Stimulated activated CD4-positive, alpha-beta T cell treated with anti-CD3 and anti-CD28 coated beads, Interleukin-1b, Interleukin-23, amount 100 ng/mL, for 1 hour (primary cell): ENCODE measurements at places on chromosomes 5 and 9.

- DNase-seq, result no peak
Measured at GRCh38 chr9:107636571-107637381, 147.2 kb upstream of the KLF4 start.

DNA sequence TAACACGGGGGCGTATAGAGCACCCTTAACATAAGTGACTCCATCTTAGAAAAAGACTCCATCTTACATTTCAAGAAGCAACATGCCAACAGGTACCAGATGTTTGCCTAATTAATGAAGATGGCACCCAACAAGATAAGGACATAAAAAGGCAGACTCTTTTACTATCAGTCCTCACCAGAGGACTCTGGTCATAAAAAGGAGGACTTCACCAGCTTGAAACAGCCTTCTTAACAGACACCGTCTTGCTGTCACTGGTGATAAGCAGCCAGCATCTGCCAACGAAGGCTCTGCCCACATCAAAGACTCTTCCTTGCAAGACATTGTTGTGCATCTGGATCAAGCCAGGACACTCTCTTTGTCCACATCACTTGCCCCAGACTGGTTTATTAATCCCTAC lies 80.3 kb downstream of the S1PR3 start:
- DNase-seq, result no peak

DNA sequence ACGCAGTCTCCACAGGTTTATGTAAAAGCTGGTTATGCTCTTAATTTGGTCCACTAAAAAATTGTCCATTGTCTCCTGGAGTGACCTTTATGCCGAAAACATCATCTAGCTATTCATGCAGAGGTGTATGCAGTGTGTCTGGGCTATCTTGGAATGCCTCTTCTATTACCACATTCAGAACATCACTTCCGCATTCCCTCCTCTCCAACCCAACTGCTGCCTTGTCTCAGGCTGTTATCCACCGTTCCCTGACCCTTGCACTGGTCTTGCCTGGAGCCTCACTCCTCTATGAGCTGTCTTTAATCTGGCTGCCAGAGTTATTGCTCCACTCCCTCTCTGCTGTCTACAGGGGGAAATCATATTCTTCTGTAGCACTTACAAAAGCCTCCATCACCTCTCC lies 214.1 kb upstream of the ANKRD55 start:
- no peak for DNase-seq

- DNase-seq, result no peak
Measured at GRCh38 chr5:132665574-132666080, 7.7 kb downstream of the IL13 start.

GRCh38 chr9:92247981-92248380 lies 45.5 kb downstream of the IARS1 start:
- DNase-seq, result no peak

- no peak for DNase-seq
Measured at GRCh38 chr5:179165421-179166170, 105.4 kb downstream of the ZNF354C start.

DNA sequence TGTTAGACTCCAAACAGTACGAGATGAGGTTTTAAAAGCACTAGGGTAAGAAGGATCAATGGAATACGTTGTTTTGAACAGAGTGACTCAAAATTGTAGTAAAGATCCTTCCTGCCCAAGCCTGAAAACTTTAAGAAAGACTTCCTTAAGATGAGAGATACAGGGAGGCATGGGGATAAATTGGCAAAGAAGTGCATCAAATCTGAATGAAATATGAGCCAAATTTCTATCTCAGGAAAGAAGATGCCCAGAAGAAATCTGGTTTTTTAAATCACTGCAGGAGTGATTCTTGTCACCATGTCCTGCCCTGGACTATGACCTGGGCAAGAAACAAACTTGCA lies 14.9 kb downstream of the FCN2 start:
- DNase-seq, result no peak

GRCh38 chr5:65395526-65396155 lies 86.1 kb downstream of the ADAMTS6 start:
- no peak for DNase-seq

DNA sequence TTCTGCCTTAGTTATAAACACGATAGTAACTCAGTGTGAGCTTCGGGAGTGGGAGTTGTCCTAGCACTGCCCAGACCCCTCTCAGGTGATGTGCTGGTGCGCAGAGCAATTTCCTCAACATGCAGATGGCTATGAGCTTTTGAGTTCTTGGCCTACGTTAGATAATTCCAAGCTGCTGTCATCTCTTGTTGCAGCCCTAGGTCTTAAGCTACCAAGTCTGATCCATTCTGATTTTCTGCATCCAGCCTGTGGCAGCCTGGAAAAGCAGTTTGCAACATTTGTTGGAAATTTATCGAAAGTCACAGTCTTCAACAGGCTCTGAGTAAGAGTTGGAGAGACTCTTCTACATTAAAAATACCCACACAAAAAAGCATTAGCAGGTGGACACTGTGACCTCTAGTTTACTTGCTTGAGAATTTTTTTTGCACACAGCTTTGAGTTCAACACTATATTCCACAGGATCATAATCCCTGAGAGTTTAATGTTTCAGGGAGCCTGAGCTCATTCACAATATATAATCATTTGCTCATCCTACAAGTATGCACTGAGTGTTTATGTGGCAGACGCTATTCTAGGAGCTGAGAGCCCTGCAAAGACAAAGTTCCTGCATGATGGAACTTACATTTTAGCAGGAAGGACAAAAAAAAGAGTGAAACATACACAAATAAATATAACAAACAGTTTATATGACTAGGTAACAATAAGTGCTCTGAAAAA lies 91.6 kb downstream of the UBE2QL1 start:
- DNase-seq, result no peak

- DNase-seq, result no peak
Measured at GRCh38 chr9:83340451-83340850, 197.8 kb downstream of the FRMD3 start.

GRCh38 chr5:160516696-160517530 lies 95.3 kb downstream of the PTTG1 start:
- no peak for DNase-seq

- DNase-seq, result no peak
Measured at GRCh38 chr5:180208435-180209081, 453 bp downstream of the RASGEF1C start.

GRCh38 chr5:38467353-38468040 lies 88.9 kb downstream of the LIFR start:
- no peak for DNase-seq

- DNase-seq, result no peak
Measured at GRCh38 chr5:4772591-4772990, 367.5 kb upstream of the ADAMTS16 start.

GRCh38 chr5:147743678-147744374 lies 38.7 kb downstream of the JAKMIP2 start:
- DNase-seq, result no peak

DNA sequence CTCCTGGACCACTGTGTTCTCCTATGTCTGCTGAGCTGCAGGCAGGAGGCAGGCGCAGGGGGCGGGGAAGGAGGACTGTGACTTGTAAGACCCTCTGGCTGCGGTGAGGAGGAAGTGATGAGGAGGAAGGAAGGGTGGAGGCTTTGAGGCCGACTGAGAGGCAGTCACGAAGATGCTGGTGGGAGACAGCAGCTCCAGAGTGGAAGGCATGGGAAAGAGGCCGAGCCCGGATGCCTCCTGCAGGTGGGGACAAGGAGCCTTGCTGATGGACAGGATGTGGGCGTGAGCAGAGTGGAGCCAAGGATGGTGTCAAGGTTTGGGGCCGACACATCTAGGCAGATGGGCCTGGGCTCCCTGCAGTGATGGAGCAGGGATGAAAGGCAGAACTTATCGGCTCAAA lies 74.3 kb upstream of the ICE1 start:
- no peak for DNase-seq

DNA sequence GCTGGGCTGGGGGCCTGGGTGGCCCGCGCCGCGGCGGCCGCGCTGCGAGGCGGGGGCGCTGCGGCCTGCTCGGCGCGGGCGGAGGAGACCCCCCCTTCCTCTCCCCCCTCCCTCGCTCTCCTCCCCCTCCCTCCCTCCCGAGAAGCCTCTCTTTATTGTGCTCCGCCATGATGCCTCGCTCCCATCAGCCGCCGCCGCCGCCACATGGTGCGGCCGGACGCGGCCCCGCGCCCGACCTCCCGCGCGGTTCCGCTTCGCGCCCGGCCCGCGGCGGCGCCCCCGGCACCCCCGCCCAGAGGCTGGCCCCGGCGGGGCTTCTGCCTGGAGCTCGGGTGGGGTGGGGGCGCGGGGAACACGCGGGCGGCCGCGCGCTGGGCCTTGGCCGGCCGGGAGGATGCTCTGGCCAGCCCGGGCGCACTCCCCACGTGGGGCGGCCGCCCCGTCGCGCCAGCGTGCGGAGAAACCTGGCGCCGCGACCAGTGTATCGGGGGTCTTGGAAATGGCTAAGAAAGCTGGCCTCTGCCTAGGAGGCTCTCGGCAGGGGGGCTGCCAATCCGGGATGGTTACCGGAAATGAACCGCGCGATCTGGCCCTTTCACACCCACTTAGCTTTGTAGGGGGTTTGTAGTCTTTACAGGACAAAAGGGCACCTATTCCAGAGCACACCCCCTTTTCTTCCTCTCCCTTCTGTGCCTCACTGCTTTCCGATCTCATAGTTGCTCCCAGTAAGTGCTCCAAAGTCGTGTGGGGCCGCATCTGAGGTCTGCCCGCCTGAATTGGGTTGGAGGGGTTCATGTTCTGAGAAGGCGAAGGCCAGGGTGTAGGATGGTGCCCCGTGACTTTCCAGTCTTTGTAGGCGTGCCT lies 1.0 kb downstream of the SET start:
- no peak for DNase-seq

DNA sequence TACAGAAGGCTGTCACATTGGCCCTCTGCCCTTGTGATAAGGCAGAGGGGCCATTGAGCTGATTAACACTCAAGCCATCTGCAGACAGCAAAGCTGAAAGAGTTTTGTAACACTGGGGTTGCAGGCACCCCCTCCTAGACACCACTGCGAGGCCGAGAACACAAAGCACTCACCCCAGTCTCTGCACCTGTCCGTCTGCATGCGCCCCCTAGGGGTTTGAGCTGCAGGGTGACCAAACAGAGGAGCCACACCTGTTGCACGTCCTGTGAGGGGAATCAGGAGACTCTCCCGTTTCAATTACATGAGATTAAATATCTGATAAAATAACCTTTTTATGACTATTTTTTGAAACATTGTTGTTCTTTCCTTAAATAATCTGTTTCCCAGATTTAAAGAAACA lies 1180.4 kb downstream of the CDH9 start:
- DNase-seq, result no peak

GRCh38 chr9:32589083-32589723 lies 16.2 kb upstream of the NDUFB6 start:
- DNase-seq, result no peak

- no peak for DNase-seq
Measured at GRCh38 chr5:158684469-158684868, 415.2 kb downstream of the EBF1 start.

DNA sequence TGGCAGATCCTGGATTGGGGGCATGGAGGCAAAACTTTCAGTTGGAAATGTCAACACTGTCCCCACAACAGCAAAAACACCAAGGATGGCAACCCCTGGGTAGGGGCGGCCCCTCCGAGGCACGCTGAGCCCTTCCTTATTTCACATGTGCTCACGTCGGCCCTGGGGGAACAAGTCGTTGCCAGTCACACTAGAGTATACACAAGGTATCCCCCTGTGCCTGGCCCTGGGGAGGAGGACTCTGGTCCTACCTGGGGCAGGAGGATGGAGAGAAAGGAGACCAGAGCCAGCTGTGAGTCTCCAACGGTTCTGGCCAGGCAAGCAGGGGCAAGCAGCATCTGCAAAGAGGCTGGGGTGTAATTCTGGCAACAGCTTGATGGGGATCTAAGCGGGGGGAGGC lies 126.9 kb upstream of the FOXD4L5 start:
- no peak for DNase-seq

DNA sequence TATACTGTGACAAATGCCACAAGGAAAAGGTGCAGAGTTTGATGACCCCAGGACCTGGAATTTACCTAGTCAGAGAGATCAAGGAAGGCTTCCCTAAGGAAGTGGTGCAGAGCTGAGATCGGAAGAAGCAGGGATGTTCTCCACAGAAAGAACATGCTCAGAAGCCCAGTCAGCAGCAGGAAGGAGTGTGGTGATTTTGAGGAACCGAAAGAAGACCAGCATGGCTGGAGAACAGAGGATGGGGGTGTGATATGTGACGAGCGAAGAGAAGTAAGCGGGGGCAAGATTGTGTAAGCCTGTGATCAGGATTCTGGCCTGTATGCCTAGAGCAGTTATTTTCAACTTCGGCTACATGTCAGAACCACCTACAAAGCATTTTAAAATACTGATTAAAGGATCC lies 18.7 kb upstream of the PIK3R1 start:
- no peak for DNase-seq

- DNase-seq, result no peak
Measured at GRCh38 chr5:17448877-17449276, 49.2 kb upstream of the TAF11L2 start.
